Central memory CD8-positive, alpha-beta T cell (primary cell): ENCODE measurements at places on chromosomes 11 and 22.

- H3K4me1 ChIP-seq = peaks cover 30% of the 10 kb centered on the region
- peak within 1 kb of the TSS; percentile 70 for H3K27ac ChIP-seq
- no peaks in the 10 kb centered on the region for H3K27me3 ChIP-seq
- peak within 1 kb of the TSS; percentile 80 for H3K4me3 ChIP-seq
- peaks cover 20% of the 10 kb centered on the region for H3K36me3 ChIP-seq
- DNase-seq = peak; percentile 84
Observed at GRCh38 chr11:925496-926301, at the start of gene AP2A2. Gene AP2A2 (plus strand): TSS chr11:925870. CDS start chr11:926022, 152 bp downstream.

DNA sequence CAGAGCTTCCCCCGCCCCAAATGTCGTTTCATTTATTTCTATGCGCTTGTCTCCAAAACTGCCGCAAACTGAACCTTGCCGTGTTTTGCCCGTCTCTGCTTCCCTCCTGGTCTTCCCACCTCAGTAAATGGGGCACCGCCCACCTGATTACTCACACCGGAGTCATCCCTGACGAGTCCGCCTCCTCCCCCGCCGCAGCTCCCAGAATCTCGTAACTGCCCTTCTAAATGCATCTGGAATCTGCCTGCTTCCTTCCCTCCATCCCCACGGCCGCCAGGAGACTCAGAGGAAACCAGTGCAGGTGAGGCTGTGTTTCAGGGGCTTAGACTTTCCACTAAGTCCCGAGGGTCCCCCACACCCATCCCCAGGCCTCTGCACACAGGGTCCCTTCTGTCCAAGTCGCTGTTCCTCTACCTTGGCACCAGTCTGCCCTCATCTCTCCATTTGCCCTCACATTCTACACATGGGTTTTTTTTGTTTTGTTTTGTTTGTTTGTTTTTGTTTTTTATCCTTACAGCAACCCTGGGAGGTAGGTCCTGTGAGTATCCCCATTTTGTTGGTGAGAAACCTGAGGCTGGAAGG, 62.6 kb upstream of the PHF21B start:
- peaks cover 1% of the 10 kb centered on the region for H3K36me3 ChIP-seq
- H3K4me3 ChIP-seq = no peak overlapping the region
- DNase-seq = no peak
- no peaks in the 10 kb centered on the region for H3K4me1 ChIP-seq
- no peak overlapping the region for H3K27ac ChIP-seq
- H3K27me3 ChIP-seq = peaks cover 66% of the 10 kb centered on the region

DNA sequence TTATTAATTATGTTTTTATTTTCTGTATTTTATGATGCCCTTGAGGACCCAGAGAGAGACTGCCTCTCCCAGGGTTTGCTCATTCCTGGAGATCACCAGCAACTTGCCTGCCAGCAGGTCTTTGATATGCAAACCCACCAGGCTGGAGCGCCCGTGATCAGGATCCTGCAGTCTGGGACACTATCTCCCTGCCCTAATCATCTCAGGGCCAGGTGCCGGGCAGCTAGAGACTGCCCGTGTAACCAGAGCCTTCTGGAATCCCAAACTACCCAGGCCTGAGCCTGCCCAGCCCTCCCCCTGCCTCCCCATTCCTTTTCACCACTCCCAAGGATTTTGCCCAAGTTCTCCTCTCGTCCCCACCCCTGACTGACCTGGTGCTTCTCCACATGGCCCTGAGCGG, 52.2 kb upstream of the B3GAT1 start:
- no peak overlapping the region for H3K4me3 ChIP-seq
- DNase-seq = no peak
- no peaks in the 10 kb centered on the region for H3K36me3 ChIP-seq
- H3K27ac ChIP-seq = peak overlapping the region; percentile 17
- H3K27me3 ChIP-seq = peaks cover 90% of the 10 kb centered on the region

- H3K27me3 ChIP-seq = peaks cover 9% of the 10 kb centered on the region
- no peak overlapping the region for H3K4me3 ChIP-seq
- no peak overlapping the region for H3K27ac ChIP-seq
- H3K36me3 ChIP-seq = no peaks in the 10 kb centered on the region
Observed at GRCh38 chr22:16949561-16949960, 58.5 kb downstream of the GAB4 start.

DNA sequence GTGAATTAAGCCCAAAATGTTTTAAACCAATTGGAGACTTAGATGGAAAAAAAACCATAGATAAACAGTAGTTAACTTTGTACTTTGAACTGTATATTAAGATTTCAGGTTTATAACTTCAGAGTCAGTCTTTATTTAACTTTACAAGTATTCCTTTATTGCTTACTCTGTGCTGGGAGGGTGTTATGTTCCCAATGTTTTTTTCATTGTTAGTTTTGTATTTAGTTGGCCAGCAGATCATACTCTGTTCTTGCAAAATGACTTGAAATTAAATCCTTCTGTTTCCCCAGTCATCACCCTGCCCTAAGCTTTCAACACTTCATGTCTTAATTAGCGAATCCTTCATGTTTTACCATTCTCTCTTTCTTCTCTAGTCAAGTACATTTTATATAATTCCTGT, 25.3 kb downstream of the SIK2 start:
- H3K27me3 ChIP-seq = no peaks in the 10 kb centered on the region
- H3K27ac ChIP-seq = no peak overlapping the region
- H3K4me1 ChIP-seq = peaks cover 11% of the 10 kb centered on the region
- H3K36me3 ChIP-seq = peaks cover 5% of the 10 kb centered on the region
- no peak for DNase-seq

DNA sequence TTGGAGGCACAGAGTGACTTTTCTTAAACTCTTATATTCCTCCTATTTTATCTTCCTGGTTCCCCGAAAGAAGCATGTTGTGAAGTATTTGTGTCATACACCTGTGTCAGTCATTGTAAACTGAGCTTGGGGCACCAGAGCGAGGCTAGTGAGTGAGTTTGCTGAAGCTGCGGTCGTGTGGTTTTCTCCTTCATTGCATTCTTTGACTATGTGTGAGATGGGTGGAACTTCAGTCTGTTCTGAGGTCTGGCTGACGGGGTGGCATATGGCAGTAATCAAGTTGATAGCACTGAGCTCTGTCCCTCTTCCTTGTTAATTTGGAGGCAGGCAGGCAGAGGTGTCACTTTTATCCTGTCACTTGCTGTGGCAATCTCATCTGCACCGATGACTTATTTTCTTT, 4.2 kb downstream of the VPS26B start:
- no peak for DNase-seq
- no peaks in the 10 kb centered on the region for H3K27me3 ChIP-seq
- H3K27ac ChIP-seq = peak overlapping the region; percentile 72
- H3K4me1 ChIP-seq = peaks cover 73% of the 10 kb centered on the region
- H3K36me3 ChIP-seq = peaks cover 15% of the 10 kb centered on the region

GRCh38 chr11:58152781-58153180, 27.5 kb upstream of the OR9I1 start:
- H3K36me3 ChIP-seq = no peaks in the 10 kb centered on the region
- H3K27ac ChIP-seq = no peak overlapping the region
- H3K4me3 ChIP-seq = no peak overlapping the region
- peaks cover 39% of the 10 kb centered on the region for H3K27me3 ChIP-seq

DNA sequence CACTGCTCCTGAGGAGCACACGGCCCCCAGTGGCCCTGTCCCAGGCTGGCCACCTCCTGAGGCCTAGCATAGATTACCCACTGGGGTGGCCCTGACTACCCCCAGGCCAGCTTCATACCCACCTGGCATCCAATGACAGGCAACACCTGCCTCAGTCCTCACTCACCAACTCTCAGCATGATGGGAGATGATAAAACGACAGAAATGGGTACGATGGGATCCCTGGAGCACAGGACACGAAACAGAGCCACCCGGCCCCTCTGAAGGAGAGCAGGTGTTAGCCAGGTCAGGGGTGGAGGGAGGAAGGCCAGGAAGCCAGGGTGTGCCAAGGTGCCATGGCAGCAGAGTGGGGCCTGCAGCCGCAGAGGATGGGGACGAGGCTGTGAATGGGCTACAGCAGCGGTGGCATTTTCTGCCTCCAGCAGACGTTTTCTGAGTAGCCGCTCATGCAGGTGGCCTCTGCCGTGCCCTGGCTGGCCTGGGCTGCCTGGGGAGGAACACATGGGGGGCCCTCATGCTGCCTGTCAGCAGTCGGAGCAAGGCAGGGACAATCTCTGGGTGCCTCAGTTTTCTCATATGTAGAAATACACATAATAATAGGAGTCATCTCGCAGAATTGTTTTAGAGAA, 50.2 kb upstream of the FGF3 start:
- no peak for DNase-seq
- H3K4me1 ChIP-seq = no peaks in the 10 kb centered on the region
- H3K27ac ChIP-seq = no peak overlapping the region
- H3K36me3 ChIP-seq = no peaks in the 10 kb centered on the region
- peaks cover 45% of the 10 kb centered on the region for H3K27me3 ChIP-seq

GRCh38 chr11:119339589-119340334, 921 bp downstream of the C1QTNF5 start:
- peak overlapping the region; percentile 16 for H3K4me3 ChIP-seq
- peaks cover 32% of the 10 kb centered on the region for H3K4me1 ChIP-seq
- H3K36me3 ChIP-seq = peaks cover 9% of the 10 kb centered on the region
- H3K27ac ChIP-seq = no peak overlapping the region

DNA sequence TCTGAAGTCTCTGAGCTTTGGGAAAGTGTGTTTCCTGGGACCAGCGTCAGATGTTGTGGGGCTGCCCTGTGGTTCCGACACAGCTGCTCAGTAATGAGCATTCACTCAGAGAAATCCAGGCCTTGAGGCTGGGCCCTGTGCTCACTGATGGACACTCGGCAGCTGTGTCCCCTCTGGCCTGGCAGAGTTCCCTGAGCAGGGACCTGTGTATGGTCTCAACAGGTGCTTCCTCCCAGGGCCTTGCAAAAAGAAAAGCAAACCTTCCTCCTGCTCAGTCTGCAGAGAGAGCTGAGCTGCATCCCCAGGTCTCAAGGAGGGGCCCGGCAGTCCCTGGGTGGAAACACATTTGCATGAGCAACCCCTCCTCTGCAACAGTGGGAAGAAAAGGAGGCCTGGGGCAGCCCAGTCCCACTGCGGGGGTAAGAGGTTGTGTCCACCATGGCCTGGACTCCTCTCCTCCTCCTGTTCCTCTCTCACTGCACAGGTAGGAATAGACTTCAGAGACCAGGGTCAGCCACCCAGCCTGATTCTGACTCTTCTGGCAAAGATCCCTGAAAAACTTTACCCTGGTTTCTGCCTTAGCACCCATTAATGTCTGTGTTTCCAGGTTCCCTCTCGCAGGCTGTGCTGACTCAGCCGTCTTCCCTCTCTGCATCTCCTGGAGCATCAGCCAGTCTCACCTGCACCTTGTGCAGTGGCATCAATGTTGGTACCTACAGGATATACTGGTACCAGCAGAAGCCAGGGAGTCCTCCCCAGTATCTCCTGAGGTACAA, 131.2 kb downstream of the VPREB1 start:
- H3K27me3 ChIP-seq = peaks cover 95% of the 10 kb centered on the region
- no peak overlapping the region for H3K4me3 ChIP-seq
- DNase-seq = no peak
- H3K27ac ChIP-seq = no peak overlapping the region

DNA sequence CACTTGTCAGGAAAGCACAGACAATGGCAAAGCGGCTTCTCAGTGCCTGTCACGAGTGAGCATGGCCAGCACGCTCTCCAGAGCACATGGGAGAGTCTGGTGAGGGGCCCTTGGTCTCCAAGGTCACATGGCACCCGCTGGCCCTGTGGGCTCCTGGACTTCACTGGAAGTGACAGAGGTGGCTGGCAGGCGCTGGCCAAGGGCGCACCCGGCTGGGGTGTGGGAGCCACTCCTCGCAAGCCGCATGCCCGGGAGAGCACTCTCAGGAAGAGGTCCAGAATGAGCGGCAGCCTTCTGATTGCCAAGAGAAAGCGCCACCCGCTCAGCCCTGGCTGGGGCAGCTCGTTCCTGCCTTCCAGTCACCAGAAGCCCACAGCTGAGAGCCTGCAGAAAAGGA, 17.1 kb upstream of the MOB2 start:
- peak overlapping the region; percentile 78 for H3K27ac ChIP-seq
- H3K4me1 ChIP-seq = peaks cover 56% of the 10 kb centered on the region
- H3K36me3 ChIP-seq = peaks cover 7% of the 10 kb centered on the region
- H3K27me3 ChIP-seq = no peaks in the 10 kb centered on the region
- DNase-seq = no peak
- no peak overlapping the region for H3K4me3 ChIP-seq

DNA sequence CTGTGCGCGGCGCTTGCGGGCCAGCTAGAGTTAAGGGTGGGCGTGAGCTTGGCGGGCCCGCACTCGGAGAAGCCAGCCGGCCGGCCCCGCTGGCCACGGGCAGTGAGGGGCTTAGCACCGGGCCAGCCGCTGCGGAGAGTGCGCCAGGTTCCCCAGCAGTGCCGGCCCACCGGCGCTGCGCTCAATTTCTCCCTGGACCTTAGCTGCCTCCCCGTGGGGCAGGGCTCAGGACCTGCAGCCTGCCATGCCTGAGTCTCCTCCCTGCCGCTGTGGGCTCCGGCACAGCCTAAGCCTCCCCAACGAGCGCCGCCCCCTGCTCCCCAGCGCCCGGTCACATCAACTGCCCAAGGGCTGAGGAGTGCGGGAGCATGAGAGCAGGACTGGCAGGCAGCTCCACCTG, 5.2 kb upstream of the PES1 start:
- H3K27ac ChIP-seq = no peak overlapping the region
- H3K27me3 ChIP-seq = peaks cover 11% of the 10 kb centered on the region
- DNase-seq = no peak
- no peak overlapping the region for H3K4me3 ChIP-seq

DNA sequence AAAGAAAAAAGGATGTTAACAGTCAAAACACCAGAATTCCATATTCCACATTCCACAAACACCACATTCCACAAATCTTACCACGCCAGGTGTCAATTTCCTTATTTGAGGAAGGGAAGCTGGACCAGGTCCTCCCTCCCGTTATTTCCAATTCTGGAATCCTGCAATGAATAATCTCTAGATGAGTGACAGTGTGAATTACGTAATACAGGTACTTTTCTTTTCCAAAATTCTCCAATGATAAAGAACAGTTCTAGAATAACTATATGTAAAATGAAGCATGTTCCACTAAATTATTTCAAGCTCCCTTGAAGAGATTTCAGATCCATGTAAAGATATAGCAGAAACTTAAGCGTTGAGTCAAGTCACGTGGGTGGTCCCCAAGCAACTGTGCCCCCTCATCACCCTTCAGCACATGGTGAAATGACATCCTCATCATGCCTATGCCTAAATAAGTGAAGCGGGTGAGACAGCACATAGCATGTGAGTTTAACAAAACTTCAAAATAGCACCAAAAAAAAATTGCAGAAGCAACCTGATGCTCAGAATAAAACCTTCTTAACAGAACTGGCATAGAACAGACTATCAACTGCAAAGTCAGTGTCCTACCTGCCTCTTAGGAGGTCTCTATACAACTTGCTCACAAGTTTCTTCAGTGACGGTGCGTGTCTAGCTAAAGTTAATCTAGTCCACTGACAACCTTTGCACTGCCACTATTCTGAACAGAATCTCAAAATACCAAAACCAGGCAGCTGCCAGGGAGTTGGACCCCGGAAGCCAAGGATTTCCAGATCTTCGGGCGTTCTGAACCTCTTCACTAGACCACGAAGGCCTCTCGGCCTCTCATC, 876 bp downstream of the NFRKB start:
- H3K36me3 ChIP-seq = peaks cover 16% of the 10 kb centered on the region
- DNase-seq = no peak
- peak overlapping the region; percentile 88 for H3K4me3 ChIP-seq
- peak overlapping the region; percentile 61 for H3K27ac ChIP-seq

- H3K36me3 ChIP-seq = peaks cover 1% of the 10 kb centered on the region
- H3K27ac ChIP-seq = no peak overlapping the region
- no peak overlapping the region for H3K4me3 ChIP-seq
- DNase-seq = no peak
Observed at GRCh38 chr11:110065189-110065588, 28.0 kb upstream of the ZC3H12C start.

- H3K27ac ChIP-seq = no peak overlapping the region
- peak overlapping the region; percentile 58 for H3K4me3 ChIP-seq
- H3K27me3 ChIP-seq = peaks cover 7% of the 10 kb centered on the region
- DNase-seq = no peak
- H3K36me3 ChIP-seq = no peaks in the 10 kb centered on the region
Observed at GRCh38 chr11:1791912-1792311, 28.2 kb upstream of the CTSD start.
